Nucleus accumbens (tissue), 56 donors: ENCODE measurements at places on chromosomes 12 and 14.

GRCh38 chr12:30811966-30812365, 57.2 kb upstream of the CAPRIN2 start:
- DNase-seq, result no peak

DNA sequence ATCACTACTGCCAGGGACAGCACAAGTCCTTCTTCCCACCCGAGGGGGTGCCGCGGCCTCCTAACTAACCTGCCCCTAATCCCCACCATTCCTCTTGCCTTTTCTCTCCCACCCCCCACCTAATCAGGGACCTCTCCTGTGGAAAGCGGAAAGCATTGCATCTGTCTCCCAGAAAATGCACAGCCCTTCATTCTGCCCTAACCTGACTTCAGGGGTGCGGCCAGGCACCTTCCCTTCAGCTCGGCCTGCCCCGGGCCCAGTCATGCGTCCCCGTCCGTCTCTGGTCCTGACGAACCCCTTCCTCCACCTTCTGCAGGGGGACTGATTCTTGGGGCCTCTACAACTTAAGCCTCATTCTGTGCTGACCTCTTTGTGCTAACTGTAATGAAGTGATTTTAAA, 43.9 kb upstream of the TRAF3 start:
- no peak for DNase-seq

GRCh38 chr12:98465950-98466602, 49.3 kb upstream of the TMPO start:
- DNase-seq, result no peak

GRCh38 chr12:90572778-90573177, 382.2 kb downstream of the CCER1 start:
- no peak for DNase-seq

DNA sequence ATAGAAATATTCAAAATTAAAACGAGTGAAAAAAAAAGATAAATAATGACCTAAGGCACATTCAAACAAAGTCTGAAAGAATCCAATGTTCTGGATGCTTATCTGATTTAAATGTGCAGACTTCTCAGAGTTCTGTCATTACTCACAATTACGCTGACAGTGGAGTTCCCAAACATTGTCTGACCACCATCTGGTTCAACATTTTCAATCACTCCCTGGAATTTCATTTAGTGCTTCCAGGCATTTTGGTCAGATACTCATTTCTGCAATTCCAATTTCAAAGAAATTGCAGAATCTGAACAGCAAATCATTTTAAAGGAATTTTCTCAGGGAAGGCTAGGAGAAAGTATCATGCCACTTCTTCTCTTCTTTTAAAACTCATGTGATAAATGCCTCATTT, 398.2 kb upstream of the PDE3A start:
- DNase-seq, result no peak

- DNase-seq, result no peak
Measured at GRCh38 chr12:92156704-92157395, 11.2 kb upstream of the BTG1 start.

GRCh38 chr12:28144532-28144931, 45.7 kb upstream of the CCDC91 start:
- DNase-seq, result no peak

- no peak for DNase-seq
Measured at GRCh38 chr12:104643093-104643818, 186.5 kb downstream of the CHST11 start.

DNA sequence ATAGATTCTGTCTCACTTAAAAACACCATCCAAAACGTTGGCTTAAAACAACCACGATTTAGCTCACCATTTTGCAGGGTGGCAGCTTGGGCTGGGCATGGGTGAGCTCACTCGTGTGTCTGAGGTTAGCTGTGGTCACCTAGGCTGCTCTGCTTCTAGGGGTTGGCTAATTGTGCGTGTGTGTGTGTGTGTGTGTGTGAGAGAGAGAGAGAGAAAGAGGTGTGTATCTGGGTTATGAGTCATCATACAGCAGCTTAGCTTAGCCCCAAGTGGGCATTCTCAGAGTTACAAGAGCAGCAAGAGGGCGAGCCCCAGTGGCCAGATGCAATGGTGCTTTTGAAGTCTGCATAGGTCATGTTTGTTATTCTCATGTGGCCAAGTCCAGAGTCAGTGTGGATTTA, 6.0 kb downstream of the FBXW8 start:
- no peak for DNase-seq

DNA sequence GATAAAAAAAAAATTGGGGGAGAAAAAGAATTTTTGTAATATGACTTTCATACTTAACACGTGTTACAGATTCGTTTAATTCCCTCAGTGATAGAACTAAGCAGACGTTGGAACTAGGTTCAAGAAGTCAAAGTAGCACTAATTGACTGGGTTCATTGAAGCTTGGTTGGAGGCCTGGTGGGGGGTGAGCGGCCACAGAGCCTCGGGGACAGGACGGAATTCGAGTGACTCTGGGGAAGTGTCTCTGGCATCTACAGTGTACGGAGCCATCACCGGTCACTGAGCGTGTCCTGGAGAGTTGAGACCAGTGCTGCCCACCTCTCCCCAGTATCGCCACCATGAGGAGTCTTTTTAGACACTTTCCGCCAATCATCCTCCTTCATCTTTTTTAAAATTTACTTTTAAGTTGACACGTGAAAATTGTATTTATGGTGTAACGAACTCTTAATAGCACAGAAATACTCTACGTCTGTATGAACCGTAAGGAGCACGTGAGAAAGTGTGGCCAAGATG, 1.3 kb downstream of the ZFYVE21 start:
- DNase-seq, result no peak

DNA sequence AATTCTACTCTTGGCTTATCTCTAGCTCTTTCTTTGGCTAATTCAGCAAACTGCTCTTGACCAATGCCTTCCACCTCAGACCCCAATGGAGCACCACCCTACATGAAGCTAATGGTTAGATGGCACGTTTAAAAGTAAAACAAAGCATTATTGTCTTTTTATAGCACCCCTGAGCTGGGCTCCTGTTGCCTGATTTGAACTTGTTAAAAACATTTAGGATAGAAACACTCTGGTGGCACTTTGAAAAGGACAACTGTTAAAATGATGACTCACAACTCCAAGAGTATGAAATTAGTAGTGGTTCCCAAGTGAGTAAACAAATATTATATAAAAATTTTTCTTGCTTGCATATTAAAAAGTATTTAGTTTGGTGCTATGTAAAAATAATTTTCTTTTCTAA, 299.6 kb upstream of the DCN start:
- no peak for DNase-seq

DNA sequence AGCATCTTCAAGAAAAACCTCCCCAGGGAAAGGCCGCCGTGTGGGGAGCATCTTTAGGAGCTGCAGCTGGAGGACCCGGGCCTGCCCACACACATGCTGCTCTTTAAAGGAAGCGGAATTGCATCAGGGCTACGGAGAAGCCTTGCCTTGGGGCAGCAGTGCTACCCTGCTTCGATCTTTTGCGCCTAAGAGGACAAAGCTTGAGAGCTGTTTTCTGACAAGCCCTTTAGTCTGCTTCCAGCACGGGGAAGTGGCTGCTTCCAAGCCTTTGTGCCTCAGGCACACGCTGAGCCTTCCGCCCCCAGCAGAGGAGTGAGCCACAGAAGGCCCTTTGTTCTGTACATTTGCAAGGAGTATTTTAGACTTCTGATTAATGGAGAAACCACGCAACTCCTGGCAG, 31.5 kb downstream of the COA8 start:
- peak; percentile 18 for DNase-seq

DNA sequence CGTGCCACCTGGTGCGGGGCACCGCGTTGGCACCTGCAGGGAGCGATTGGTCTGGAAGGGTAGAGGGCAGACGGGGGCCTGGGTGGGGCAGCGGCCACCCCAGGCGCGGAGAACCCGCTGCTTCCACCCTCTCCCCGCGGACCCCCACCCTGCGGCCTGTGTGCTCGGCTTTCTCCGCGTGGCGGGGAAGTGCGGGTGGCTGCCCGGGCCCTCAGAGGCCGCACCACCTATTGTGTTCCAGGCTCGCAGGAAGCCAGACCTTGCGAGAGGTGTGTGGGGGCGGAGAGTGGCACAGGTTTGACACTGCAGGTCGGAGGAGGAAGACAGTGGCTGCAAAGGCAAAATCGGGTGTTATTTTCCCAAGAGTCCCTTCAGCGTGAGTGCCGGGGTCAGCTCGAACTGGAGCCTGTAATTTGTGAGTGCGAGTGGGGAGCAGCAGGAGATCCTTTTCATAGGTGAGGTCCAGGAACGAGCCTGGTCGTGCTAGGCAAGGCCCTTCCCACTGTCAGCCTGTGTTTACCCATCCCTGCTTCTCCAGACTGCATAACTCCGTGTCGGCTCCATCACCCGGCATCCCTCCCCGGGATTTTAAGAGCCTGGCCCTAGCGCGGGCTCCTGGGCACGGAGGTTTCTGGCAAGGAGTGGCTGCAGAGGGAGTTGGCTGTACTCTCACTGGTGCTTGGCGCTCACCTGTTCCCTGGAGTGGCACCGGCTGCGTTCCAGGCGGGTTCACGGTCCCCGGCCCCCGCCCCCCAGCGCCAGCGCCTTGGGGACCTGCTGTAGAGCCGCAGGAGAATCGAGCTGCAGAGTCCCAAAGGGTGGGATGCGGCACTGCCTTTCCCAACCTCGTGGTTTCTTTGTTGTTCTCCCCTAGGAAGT, 935 bp downstream of the TBC1D30 start:
- peak; percentile 50 for DNase-seq

- DNase-seq, result no peak
Measured at GRCh38 chr12:30570211-30570890, 125.3 kb downstream of the IPO8 start.

DNA sequence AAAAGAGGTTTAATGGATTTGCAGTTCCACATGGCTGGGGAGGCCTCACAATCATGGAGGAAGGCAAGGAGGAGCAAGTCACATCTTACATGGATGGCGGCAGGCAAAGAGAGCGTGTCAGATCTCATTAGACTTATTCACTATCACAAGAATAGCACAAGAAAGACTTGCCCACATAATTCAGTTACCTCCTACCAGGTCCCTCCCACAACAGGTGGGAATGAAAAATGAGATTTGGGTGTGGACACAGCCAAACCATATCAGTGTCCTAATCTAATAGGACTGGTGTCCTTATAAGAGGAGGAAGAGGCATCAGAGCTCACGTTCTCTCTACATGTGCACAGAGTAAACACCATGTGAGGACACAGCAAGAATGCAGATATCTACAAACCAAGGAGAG, 25.9 kb downstream of the DYRK2 start:
- DNase-seq, result no peak

DNA sequence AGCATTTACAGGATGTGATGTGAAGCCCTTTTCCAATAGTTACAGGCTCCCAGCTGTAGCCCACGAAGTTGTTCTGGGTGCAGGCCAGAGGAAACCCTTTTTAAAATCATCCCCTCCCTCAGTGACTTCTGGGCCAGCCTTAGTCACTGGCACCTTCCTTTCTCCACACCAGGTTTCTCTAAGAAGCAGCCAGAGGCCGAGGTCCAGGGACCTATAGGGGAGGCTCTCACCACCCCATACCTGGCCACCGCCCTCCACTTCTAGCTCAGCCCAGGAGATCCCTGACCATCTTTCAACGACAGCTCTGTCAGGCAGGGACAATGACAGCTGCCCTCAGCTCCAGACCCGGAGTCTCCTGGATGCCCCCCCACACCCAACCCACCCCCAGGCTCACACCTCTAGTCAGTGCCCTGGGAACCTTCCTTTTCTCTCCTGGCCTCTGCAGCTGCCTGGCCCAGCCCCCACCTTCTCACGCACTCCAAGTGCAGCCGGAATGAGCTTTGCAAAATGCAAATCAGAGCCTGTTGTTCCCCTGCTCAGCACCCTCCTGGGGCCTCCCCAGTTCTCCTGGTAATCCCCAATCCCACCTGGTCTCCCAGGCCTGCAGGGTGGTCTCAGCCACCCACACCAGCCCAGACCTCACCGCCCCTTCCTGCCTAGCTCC, 46.7 kb downstream of the TESC start:
- DNase-seq, result no peak

DNA sequence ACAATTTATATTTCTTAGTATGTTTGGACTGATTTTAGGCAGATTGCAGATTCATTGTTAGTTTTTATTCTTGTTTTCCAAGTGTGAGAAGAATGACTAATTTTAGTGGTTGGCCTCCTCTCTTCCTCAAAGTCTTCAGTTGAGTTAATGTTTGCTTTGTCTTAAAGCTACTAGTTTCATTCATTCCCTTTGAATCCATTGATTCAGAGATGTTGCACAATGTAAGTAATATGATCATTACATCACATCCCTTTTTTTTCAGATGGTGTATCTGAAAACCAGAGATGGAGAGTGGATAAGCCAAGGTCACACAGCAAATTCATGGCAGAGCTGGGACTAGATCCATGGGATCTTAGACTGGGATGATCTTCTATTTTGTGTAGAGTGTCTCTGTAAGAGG, 577.5 kb downstream of the BCL11B start:
- no peak for DNase-seq

GRCh38 chr12:30025317-30025716, 241.6 kb upstream of the TMTC1 start:
- no peak for DNase-seq

- no peak for DNase-seq
Measured at GRCh38 chr12:56518570-56518969, 3.0 kb upstream of the RBMS2 start.

DNA sequence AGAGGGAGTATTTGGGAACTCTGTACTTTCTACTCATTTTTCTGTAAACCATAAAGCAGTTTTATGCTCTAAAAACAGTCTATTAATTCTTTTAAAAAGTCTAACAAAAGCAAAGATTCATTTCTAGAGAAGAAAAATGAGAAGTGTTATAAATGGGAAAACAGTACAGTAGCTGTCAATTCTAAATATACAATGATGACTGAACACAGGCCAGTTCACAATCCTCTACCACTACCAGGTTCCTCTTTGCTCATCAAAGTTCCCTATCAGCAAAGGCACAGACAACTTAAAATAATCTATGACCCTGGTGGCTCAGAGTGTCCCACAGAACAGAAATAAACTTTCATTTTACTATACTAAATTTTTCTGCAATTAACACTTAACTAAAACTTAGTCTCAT, 12.5 kb downstream of the NAA25 start:
- no peak for DNase-seq

DNA sequence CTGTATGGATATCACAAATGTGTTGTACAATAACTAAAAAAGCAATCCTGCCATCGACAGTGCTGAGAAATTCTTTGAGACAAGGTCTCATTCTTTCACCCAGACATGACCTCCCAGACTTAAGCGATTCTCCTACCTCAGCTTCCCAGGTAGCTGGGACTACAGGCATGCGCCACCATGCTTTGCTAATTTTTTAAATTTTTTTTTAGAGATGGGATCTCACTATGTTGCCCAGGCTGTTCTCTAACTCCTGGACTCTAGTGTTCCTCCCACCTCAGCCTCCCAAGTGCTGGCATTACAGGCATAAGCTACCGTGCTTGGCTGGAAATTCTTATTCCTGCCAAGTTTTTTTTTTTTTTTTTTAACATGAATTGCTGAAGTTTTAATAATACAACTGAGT, 16.5 kb upstream of the NOXRED1 start:
- no peak for DNase-seq

GRCh38 chr14:61720294-61720661, 25.0 kb downstream of the HIF1A start:
- no peak for DNase-seq

DNA sequence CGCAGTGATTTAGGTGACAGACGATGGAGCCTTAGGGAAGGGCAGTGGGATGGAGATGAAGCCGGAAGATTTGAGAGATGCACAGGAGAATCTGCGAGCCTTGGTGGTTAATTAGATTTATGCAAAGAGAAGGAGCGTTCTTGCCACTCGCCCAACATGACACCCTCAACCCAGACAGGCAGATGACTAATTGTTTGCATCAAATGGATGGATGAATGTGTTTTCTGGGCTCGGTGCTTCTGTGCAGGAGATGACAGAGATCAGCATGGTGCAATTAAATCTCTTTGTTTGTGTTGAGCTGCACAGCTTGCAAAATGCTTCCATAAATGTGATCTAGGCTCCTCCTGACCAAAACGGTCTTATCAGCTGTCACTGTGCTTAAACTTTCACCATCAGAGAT, 202.3 kb upstream of the PRMT8 start:
- no peak for DNase-seq
